ENCODE measurements at places on chromosomes 5 and 9. TPM values are rescaled to one million over a fixed set of nuclear protein-coding genes. Genes with fewer than 3 reads are reported as not detected.

The TMEM215 gene
- 0.28 TPM for polyA plus RNA-seq

The BTNL9 gene
- polyA plus RNA-seq, result 8.0 TPM

The RUSC2 gene
- polyA plus RNA-seq, result 16.5 TPM

The TXNDC8 gene
- not detected for polyA plus RNA-seq

The CFAP90 gene
- 4.6 TPM for polyA plus RNA-seq

The LCN9 gene
- polyA plus RNA-seq, result not detected

DNA sequence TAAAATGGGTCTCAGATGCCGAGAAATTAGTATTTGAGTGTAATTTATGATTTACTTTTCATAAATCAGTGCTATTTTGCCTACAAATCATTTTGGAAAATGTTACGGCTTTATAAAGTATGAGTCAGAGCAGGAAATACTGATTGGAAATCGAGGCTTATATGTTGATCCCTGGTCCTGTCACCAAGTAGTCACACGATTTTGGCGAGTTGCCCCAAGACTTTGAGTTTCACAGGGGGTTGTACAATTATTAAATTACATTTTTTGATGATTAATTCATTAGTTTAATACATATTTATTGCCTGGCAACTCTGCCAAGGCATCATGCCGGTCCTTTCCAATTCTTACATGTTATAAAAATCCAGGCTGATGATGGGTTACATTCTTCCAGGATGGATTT lies 443.9 kb upstream of the KLF4 start:
- no peak for DNase-seq

DNA sequence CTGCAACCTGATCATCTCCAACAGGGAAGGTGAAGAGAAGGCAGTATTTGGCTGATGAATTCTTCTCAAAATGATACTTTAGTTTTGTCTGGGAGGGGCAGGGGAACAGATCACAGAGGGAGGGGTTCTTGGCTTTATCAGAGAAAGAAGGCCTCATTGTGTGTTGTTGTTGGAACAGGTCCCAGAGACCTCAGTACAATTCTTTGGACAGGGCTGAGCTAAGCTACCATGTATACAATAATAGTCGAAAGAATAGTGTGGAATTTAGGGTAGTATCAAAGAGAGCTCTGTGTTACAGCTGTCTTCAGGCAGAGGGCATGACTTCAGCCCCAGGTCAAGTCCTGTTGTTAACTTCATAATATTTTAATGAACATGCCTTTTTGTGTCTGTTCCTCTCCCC lies 39.9 kb downstream of the ARHGAP26 start:
- no peak for DNase-seq

DNA sequence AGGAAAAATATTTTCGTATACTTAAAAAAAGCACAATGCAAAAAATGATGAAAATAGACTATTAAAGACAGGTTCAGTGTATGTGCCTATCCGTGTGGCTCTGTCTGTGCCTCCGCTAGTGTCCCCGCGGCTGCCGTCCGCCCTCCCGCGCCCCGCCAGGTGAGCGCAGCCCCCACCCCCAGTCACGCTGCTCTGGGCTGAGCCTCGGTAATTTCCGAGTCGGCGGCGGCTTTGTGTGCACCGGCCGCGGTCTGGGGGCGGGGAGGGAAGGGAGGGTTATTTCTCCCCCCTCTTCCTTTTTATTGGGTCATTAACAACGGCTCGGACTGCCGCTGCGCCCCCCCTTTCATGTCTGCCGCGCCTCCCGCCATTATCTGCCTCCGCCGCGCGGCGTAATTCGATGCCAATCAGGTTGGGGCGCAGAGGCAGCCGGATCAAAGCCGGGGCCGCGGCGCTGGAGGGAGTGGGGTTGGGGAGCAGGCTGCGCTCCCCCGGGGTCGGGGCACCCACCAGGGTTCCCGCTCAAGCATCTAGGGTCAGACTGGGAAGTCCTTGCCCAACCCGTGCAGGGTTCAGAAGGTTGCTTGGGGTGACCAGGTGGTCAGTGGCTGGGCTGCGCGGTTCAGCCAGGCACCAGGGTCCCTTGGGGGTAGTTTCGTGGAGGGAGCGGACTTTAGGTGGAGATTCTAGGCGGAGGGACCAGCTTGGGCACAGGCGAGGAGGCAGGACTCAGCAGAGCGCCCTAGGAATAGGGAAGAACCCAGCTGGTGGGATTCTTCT lies 39.5 kb upstream of the PSD2 start:
- no peak for DNase-seq

- DNase-seq, result no peak
These were observed 183.8 kb upstream of the CD180 start for GRCh38 chr5:67380431-67380830.

DNA sequence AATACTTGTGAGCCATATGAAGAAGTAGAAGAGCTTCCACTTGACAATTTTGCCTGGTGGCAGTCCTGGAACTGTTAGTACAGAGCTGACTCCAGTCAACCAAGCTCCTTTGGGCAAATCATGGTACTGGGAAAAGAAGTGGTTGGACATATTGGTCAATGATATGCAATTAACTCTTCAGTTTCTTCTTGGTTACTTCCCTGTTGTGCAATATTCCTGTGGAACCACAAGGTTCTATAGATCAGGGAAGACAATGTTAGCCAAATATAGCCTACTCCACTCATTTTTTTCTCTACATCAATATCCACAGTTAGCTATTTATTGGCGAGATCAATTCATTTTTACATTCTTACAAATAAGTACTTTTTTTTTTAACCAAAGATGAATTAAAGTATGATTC lies 14.4 kb upstream of the GDA start:
- no peak for DNase-seq

DNA sequence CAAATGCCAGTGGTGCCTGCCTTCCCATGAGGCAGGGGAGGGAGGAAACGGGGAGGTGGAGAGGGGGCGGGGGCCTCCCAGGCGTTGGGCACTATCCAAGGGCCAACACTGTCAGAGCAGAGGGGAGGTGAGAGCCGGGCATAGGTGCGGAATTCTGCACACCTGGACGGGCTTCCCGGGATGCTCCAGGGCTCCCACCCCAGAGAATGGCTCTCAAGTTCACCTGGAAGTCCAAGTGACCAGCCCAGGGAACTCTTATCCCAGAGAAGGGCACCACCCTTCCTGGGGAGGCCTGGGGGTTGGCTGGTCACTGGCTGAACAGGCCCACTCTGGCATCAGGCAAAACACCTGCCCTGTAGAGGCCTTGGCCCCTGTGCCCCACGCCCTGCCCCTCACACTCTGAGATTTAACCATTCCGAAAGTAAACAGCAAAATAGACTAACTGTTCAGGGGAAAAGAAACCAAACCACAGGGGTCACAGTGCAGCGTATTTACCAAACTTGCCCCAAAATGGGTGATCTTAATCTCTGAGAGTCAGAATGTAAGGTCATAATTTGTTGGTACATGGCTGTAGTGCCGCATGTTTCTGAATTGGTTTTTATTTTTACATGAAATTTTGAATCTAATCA lies 2.7 kb downstream of the CSF2 start:
- DNase-seq, result no peak

- DNase-seq, result no peak
These were observed 124.9 kb downstream of the IRX2 start for GRCh38 chr5:2626572-2626971.

DNA sequence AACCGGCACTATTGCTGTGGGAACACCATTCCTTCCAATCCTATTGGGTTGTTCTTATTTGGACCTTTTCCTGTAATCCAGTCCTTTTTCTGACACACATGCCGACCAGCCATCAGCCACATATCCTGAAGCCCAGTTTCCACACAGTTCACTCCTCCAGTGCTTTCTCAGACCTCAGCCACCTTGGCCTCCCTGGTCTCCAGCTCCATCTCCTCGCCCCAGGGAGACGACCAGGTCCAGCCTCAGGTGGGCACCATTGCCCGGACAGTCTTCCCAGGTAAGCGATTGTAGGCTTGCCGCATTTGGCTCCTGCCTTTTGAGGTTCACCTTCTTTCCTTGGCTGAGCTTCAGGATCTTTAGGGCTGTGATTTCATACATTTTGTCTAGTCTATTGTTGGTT lies 15.2 kb upstream of the TERT start:
- DNase-seq, result no peak

DNA sequence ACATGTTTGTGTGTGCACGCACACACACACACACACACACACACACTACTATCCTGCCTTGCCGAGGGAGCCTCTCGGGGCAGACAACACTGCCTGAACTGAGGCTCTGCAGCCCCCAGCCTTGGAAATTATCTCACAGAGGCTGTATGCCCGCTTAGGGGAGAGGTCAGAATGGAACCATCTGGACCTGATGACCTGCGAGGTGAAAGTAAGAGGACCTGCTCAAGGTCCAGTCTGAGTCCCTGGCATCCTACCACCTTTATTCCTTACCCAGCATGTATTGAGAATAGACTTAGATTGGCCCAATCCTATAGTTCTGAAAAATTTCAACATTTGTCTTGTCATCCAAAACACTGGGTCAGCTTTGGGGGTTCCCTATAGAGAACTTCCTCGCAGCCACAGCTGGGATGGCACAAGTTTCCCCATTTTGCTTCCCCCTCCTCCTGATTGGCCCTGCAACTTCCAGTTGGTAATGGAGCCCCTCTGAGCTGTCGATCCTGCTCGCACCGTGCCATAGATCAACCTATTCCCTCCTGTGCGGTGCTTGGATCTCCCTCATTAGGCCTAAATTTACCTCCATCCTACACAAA lies 10.2 kb downstream of the MVB12B start:
- DNase-seq, result no peak

DNA sequence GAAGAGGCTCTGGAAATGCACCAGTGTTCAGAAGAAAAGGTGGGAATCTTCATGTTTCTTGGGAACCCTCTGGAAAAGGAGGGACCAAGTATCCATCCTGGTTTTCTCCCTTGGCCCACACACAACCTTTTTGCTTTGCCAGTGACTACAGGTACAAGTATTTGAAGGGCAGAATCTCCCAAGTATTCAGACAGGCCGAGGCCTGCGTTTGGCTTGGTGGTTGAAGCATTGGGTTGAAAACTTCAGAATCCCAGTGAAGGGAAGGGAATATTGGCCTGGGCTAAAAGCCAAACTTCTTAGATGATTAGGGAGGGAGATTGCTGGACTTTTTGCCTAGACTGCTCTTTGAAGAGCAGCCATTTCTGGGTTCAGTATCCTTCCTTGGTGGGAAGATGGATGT lies 71.9 kb downstream of the UBAP1 start:
- DNase-seq, result no peak

DNA sequence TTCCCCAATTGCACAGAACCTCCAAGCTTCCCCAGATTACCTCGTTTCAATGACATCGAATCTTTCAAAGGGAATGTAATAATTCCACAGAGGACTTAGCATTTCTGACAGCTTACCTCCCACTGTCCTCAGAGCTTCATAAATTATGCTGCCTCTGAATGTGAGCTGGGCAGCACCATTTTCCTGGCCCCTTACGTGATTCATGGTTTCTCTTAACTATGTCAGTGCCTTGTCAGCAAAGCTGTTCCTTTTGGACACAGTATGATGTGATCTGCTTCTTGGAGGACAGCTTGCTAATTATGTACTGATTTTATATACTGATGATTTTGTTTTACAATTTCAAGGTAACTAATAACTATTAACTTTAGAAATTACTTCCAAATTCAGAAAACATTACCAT lies 27.7 kb upstream of the SSBP2 start:
- DNase-seq, result peak; percentile 46

DNA sequence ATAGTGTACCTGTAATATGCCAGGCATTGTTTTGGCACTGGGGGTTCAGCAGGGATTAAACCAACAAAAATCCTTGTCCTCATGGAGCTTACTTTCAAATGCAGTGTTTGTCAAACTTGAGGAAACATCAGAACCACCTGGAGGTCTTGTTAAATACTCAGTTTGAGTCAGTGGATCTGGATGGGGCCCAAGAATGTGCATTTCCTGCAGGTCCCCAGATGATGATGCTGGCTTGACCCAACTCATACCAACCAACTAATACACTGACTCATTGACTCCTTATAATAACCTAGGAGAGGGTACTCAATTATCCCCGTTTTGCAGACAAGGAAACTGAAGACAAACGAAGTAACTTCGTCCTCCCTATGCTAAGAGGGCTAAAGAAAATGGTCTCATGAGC lies 11.3 kb downstream of the WWC1 start:
- DNase-seq, result no peak

- DNase-seq, result no peak
These were observed 47.9 kb downstream of the NDUFAF2 start for GRCh38 chr5:60992871-60993270.

DNA sequence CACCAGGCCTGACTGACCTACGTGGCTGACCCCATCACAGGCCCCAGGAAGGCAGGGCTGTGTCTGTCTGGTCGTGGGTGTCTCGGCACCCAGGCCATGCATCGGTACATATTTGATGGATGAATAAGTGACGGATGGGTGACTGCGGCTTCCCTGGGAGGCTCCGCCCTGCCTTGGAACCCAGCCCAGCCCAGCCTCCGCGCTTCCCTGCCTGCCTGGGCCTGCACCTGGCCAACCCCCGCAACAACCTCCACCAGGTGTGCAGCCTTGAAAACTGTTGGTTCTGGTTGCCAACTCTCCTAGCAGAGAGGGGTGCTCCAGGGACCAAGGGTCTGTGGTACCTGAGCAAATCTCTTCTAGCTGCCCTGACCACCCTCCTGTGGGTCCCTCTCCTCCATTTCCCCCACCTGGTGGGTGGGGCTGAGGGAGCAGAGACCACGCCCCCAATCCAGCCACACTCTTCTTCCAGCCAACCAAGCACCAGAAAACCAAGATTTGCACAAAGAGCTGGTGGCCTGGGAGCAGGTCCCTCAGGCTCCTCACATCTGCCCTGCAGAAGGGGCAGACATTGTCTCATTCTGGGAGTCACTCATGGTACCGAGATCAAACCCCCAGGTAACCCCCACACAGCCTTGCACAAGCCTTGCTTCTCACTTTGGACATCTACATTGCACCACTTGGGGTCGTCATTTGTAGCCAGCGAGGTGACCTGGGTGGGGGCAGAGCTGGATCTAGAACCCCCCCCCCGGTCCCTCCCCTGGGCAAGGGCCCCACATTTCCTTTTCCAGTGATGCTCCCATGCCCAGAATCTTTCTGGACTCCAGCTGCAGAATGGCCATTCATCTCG lies 100.6 kb upstream of the IER5L start:
- DNase-seq, result no peak

DNA sequence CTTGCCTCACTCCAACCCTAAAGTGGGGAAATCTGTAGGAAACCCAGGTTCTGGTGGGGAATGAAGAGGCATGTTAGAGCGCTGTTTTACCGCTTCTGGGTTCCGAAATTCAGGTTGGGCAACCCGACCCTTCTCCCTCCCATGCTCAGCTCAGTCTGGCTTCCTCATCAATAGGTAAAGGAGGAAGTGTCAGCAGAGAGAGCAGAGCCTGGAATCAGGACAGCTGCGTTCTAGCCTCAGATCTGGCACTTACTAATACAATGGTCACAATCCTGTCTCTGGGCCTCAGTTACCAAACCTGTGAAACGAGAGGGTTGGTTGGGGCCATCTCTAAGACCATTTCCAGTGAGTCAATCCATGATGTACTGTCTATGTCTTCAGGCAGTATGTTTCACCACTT lies 16.2 kb upstream of the TNIP1 start:
- no peak for DNase-seq
